Activated CD4-positive, alpha-beta T cell treated with anti-CD3 and anti-CD28 coated beads, Interleukin-10, Interleukin-2, amounts not matched to agents 100 ng/mL and 50 ng/mL, durations not matched to agents 16 hours and 8 hours (primary cell): ENCODE measurements at places on chromosomes 7 and 10.

GRCh38 chr7:92478095-92478494 is 349 bp upstream of the ERVW-1 start:
- no peak for DNase-seq

DNA sequence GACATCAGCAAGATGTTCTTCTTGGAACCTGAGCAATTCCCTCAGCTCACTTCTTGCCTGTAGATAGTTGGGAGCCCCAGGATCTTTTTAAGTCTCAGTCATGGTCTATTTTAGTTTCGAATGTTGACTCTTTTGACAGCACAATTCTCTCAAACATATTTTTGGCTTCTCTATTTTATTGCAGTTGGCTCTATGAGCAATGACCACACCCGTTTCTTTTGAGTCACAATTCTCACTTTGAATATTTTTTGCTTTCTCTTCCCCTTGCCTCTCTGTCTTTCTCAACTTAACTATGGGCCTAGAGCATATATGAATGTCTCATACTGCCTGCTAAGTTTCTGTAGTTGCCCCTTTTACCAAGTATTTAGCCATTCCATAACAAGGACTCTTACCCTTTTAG is 222.8 kb downstream of the PTN start:
- DNase-seq = peak; percentile 47

- DNase-seq = no peak
Measured at GRCh38 chr10:47058032-47058702, 146.9 kb downstream of the PTPN20 start.

DNA sequence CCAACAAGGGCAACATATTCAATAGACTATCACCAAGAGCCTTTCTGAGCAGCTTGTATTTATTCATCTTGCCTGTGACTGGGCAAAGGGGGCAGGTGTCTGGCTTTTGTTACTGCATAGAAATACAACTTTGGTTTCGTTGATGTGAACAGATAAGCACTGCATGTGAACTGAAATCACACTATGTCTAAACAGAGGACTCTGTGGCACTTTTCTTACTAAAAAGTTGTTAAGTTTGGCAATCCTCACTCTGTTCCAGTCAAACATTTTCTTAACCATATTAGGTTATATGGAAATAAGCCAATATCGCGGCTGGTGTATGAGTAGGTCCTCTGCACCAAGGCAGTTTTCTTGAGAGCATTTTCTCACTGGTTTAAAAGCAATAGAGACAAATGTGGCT is 48.5 kb downstream of the CALD1 start:
- no peak for DNase-seq

GRCh38 chr7:102295346-102296178 is 8.9 kb downstream of the SH2B2 start:
- no peak for DNase-seq

- no peak for DNase-seq
Measured at GRCh38 chr10:78166261-78166660, 132.6 kb downstream of the RPS24 start.

- DNase-seq = no peak
Measured at GRCh38 chr10:29239569-29240472, 49.0 kb upstream of the LYZL1 start.

GRCh38 chr7:4286351-4286750 is 395.7 kb upstream of the FOXK1 start:
- DNase-seq = no peak

DNA sequence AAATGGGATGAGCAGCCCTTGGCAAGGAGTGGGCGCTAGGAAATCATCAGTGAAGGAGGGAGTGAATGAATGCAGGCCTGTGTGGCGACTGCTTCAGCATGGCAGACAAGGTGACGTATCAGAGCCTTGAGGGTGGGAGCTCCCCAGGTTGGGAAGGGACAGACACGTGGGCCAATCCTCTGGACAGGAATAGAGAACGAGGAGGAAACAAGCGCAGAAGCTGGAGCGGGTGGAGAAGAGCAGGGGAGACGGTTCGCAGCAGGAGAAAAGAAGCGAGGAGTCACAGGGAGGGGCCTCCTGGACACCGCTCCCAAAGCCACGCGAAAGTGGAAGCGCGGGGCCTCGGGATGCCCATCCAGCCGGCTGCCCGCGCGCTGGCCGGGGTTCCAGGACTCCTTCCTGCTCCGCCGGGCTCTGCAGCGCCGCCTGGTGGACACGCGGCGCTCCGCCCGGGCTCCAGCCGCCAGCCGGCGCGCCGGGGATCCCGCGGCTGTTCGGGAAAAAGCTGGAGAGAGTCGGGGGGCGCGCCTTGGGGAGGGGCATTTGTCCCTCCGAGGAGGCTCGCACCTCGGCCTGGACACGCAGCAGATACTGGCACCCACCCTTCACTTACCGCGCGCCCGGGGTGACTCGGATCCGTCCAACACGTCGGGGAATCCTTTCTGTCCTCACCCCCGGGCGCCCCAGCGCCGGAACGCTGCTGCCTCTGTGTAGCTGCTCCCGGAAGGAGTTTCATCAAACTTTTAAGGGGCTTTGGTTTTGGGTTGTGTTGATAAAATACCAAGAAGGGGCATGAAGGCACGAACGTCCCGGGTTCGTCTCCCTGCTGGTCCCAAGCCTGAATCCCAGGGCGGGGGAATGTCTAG is 6.3 kb downstream of the ZNF503 start:
- peak; percentile 36 for DNase-seq

- no peak for DNase-seq
Measured at GRCh38 chr7:32170838-32171237, 100.6 kb upstream of the PDE1C start.

DNA sequence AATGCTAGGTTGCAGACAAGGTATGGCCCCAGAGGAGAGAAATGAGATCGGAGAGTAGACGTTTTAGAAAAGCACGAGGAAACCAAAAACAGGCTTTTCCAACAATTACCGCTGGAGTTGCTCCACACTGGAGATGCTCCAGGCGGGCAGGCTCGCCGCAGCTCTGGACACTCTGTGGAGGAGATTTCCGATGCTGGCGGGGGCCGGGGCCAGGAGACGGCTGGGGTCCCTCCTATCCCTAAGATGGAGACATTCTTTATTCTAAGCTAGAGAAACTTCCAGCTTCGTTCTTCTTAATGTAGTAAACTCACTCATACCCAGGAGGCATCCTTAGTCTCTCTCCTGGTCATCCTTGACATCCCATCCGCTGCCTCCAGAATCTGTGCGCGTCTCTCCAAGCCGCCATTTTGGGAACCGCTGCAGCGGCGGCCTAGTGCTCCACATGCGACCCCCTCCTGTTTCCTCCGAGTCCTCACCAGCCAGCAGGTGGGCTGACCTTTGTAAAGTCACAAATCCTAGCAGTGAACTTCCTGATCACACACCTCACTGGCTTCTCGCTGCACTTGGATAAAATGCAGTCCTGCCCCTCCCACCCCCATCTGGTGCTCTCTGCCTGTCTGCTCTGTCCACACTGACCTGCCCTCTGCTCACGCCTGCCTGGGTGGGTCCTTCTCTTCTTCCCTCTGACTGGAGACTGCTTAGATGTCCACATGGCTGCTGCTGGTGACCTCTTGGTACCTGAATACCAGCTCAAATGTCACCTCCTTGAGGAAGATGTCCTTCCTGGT is 11.9 kb downstream of the PYROXD2 start:
- DNase-seq = no peak

- no peak for DNase-seq
Measured at GRCh38 chr7:157679607-157680006, 342.8 kb downstream of the DNAJB6 start.

GRCh38 chr10:13706604-13707003 is 119.8 kb downstream of the PRPF18 start:
- no peak for DNase-seq

GRCh38 chr10:91022390-91022789 is 101.5 kb upstream of the ANKRD1 start:
- no peak for DNase-seq

DNA sequence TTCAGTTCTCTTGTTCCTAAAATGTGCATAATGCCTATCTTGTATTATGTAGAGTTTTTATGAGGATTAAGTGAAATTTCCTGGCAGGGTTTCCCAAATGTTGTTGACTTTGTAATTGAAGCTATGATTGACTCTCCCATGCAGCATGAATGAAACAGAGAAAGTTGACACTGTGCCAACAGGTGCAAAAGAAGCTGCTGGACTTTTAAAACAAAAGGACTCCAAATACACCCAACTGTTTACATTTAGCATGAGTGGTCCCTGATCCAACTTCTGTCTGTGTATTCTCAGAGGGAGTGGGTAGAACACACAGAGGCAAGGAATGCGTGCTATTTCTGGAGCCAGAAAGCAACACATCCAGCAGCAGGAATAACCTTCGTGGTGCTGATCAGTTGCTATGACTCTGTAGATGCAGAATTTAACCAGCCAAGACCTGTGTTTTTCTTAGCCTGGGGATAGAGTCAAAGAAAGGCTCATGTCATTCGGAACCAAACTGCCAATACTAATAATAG is 14.4 kb upstream of the RBM20 start:
- DNase-seq = no peak

DNA sequence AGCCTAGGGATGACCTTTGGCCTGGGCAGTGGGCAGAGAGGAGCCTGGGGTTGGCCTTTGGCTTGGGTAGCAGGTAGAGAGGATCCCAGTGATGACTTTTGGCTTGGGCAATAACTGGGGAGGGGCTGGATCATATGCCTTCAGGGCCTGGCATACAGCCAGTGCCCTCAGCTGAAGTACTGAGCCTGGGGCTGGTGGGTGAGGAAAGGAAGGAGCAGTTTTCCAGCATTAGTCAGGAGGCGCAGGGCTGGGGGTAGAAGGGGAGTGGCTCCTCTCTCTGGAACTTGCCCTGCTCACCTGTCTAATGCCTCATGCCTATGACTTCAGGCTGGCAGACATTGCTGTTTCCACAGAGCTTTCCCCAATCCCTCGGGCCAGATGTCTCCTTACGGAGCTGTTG is 15.2 kb upstream of the COMTD1 start:
- no peak for DNase-seq

GRCh38 chr7:12777257-12777656 is 89.8 kb downstream of the ARL4A start:
- no peak for DNase-seq

DNA sequence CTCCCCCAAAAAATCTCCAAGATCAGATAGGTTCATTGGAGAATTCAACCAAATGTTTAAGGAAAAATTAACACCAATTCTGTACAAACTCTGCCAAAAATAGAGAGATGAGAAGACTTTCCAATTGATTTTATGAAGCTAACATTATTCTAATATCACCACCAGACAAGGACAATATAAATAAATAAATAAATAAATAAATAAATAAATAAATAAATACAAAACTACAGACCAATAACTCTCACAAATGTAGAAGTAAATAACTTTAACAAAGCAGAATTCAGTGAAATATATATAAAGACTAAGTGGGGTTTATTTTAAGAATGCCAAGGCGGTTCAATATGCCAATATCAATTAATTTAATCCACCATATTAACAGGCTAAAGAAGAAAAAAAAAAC is 425.9 kb upstream of the GHITM start:
- no peak for DNase-seq
